ENCODE measurements at places on chromosomes 12 and 14.
A peak's percentile ranks its signal among the peaks of the same experiment; 100 is the strongest.

DNA sequence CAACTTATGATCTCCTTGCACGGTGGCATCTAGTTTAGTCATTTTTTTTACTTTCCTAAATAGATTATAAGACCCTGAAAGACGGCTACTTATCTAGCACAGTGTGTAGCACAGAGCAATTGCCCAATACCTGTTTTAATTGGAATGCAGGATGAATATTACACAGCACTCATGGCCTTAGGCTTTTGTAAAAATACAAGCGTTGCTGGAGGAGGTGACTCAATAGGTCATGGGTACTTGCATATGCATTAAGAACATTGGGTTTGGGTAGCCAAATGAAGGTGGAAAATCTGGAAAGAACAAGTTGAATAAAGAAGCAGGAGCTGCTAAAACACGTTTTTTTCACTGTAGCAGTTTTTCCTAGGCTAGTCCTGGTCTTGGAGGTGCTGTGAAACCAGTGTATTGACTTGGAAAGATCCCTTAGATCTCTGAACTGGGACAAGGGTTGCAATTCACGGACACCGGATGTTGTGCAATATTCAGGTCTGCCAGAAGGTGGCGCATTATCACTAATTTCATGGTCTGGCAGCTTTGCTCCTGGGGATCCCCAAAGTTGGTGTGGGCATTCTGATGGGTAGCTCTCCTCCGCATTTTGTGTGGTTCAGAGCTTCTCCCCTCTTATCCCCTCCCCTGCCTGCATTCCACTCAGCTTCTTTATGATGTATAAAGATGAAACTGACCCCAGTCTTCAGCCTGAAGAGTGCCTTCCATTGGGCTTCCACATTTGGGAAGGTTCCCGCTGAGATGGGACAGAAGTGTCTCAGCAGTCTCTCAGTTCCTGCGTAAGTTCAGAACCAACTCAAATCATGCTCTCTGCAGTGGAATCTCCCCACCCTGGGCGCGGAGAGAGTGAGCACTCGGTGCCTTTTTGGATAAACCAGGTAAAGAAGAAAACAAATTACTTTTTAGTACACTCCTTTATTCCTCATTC lies 278.3 kb downstream of the NRXN3 start:
- peak; percentile 22 for DNase-seq

- DNase-seq, result no peak
Measured at GRCh38 chr14:26738571-26738970, 140.7 kb upstream of the NOVA1 start.

GRCh38 chr12:3326850-3327780 lies 163.9 kb upstream of the PRMT8 start:
- DNase-seq, result no peak

DNA sequence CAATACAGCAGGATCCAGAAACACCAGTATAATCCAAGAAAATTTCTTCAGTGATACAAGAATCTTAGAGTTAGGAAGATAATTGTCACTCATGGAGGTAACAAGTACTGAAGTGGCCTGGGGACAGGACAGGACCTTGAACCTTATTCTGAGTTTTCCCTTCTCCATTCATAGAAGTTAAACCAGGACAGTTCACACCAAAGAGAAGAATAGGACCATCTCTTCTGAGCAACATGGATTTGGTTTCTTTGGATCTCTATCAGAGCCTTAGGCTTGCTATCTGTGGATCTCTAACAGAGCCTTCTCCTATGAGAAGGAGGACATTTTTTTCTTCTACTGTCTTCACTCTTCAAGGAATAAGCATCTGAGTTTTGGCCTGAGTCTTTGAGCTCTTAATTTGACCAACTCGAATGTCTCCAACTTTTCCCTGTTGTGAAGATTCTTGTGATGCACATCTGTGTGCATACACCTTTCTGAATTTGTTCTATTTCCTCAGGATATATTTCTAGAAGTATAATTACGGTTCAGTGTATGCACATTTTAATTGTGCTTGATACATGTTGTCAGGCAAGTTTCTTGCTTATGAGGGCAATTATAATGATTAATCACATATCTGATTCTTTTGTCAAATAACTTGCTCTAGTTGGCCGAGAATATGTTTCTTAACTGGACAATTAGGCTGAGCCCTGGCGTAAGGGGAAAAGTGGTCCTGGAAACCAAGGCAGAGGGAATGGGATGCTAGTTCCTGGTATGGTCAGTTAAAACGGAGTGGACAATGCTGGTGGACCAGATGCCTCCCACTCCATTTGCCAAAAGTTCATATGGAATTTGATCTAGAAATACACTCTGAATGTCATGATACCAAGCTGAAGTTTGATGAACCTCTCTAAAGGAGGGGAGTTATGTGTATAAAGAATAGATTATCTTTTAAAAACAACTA lies 6.6 kb downstream of the KRT6A start:
- DNase-seq, result no peak

DNA sequence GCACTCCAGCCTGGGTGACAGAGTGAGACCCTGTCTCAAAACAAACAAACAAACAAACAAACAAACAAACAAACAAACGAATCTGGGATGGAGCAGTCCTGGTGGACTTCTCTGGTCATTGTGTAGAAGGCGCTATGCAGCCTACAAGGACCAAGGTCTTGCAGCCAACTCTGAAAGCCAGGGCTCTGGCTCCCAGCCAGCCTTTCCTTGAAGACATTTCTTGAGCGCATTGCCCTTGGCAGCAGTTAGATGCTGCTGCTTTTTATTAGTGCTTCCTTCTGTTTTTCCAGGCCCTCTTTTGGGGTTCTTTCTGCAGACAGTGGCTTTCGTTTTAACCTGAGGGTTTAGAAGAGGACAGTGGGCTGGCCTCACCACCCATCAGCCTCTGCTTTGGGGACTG lies 20.2 kb downstream of the CCDC177 start:
- no peak for DNase-seq

- DNase-seq, result no peak
Measured at GRCh38 chr14:67418401-67419191, 6.6 kb upstream of the PLEK2 start.

- DNase-seq, result no peak
Measured at GRCh38 chr12:79555028-79555925, 135.5 kb downstream of the PAWR start.

DNA sequence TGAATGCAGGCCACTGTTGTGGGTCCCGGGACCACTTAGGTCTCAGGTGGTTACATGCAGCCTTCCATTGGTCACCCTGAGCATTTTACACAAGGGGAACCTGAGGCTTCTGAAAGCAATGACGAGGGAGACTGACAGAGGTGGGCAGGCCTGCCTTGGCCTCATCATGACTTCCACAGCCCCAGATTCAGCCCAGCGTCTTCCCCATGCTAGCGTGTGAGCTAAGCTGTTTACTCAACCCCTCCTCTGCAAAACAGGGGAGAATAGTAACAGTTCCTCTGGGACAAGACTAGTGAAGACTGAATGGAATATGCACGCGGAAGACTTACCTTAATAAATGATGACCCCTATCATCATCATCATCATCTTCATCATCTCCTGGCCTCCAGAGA lies 46.8 kb downstream of the VWF start:
- no peak for DNase-seq

DNA sequence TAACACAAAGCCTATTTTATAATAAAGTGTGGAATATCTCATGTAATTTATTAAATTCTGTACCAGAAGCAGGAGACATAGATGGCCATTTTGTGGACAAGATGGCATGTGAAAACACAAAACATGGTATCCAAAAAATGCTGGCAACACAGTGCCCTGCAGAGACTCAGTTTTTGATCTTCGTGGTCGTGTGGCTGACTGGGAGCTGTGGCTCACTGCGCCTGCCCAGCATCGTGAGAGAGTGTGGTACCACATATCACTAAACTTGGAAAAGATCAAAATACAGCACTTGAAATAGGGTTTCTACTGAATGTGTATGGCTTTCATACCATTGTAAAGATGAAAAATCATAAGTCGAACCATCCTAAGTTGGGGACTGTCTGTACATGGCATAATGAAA lies 43.0 kb upstream of the MANSC4 start:
- no peak for DNase-seq

- DNase-seq, result no peak
Measured at GRCh38 chr14:38404616-38405015, 148.7 kb upstream of the CLEC14A start.

- DNase-seq, result no peak
Measured at GRCh38 chr12:108696111-108696995, 35.0 kb downstream of the CORO1C start.

DNA sequence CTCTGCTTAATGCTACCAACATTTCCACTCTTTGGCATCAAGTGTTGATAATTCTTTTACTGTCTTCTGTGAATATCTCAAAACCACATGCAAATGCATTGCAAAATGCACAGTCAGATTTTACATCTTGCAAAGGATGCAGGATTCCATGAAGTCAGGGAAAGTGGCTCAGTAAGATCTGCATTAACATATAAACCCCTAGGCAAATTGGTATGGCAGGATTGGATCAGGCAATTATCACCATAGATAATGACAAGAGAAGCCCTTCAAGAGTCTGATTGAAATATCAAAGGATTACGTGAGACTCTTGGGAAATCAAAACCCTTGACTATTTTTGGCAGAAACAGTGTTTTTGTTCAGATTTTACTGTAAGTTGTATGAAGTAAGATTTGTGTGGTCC lies 71.0 kb downstream of the TMTC2 start:
- DNase-seq, result no peak

GRCh38 chr12:20438299-20438779 lies 70.0 kb downstream of the PDE3A start:
- no peak for DNase-seq

GRCh38 chr14:71588576-71589215 lies 343.5 kb upstream of the RGS6 start:
- no peak for DNase-seq

GRCh38 chr14:77424862-77425261 lies 1.5 kb upstream of the NOXRED1 start:
- DNase-seq, result no peak

- no peak for DNase-seq
Measured at GRCh38 chr12:104788840-104789271, 169.2 kb downstream of the SLC41A2 start.

DNA sequence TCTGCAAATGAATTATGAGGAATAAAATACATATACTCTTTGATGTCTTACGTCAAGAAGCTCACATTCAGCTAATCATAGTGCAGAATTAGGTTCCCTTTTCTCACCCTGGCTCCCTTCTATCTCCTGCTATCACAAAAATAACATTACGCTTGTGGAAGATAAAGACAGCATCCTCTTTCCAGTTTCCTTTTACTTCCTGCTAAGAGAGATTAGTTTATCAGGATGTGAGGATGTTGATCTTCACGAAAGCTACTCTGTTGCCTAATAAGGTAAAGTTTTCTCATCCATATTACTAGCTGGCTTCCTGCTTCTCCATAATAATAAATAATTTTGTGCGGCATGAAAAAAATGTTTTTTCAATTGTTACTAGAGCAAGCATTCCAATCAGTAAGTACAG lies 217.7 kb upstream of the DCN start:
- DNase-seq, result no peak

DNA sequence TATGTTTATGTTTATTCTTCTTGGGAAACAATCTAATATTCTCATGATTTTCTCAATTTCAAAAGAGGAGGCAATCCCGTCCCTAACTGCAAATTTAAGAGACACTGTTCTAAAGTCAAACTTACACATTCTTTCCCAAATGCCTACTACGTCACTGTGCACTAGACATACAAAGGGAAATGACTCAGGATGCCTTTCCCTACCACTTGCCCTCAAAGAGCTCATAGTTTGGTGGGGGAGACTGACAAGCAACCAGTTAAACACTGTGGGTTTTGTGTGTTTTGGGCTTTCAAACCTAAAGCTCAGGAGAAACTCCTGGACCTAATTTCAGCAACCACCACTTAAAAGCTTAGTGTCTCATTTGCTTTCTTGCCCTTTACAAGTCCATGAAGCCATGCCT lies 58.4 kb downstream of the ATP2B1 start:
- no peak for DNase-seq

- DNase-seq, result no peak
Measured at GRCh38 chr12:62078020-62078419, 182.2 kb upstream of the USP15 start.

GRCh38 chr12:76762601-76762980 lies 1.3 kb upstream of the ZDHHC17 start:
- no peak for DNase-seq

- no peak for DNase-seq
Measured at GRCh38 chr12:132601171-132601883, 9.1 kb downstream of the LRCOL1 start.

GRCh38 chr12:6337958-6338433 lies 3.9 kb downstream of the TNFRSF1A start:
- DNase-seq, result no peak

Measured in Panc1 (cell line).